Fibroblast of villous mesenchyme (primary cell): ENCODE measurements at places on chromosomes 13 and 19.

DNA sequence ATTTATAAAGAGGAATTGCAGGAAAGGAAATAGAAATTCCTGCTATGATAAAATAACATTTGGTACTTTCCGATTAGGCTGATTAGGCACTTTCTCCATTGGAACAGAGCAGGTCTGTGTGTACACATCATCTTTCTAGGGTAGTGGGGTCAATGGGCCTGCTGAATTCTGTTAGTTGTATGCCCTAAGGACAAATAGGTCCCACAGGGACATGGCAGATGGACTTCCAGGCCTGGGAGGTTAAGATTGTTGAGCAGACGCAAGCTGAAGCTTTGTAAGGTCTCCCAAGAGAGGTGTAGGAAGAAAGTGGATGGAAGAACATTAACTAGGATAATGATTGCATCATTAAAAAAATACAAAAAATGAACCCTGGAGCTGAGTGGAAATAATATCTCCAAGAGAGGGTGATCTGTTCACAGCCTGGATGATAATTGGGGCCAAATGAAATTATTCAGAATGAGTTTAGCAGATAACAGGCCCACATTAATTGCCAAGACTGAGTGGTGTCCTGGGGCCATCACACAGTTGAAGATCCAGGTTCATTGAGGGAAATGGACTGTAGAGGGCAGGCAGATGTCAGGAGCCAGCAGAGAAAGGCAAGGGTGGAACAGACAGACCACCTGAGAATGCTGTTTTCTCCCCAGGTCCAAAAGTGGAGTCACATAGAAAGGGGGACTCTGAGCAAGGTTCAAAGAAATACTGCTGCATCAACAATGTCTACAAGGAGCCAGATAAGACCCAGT lies 215.1 kb downstream of the DNAJC15 start:
- DNase-seq = no peak

DNA sequence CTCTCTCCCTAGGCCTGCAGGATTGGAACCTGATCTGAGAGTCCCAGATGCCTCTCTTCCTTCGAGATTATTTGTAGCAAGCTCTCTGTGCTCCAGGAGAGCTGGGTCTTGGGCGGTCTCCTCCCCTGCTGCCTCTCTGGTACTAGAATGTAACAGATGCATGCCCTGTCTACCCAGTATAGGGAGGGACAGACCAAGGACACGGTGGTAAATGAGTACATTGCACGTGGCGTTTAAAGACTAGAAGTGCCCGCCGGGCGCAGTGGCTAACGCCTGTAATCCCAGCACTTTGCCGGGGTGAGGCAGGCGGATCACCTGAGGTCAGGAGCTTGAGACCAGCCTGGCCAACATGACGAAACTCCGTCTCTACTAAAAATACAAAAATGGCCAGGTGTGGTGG lies 11.7 kb downstream of the SLC27A1 start:
- DNase-seq = no peak

GRCh38 chr13:76971851-76972829 lies 19.7 kb upstream of the CLN5 start:
- DNase-seq = no peak

DNA sequence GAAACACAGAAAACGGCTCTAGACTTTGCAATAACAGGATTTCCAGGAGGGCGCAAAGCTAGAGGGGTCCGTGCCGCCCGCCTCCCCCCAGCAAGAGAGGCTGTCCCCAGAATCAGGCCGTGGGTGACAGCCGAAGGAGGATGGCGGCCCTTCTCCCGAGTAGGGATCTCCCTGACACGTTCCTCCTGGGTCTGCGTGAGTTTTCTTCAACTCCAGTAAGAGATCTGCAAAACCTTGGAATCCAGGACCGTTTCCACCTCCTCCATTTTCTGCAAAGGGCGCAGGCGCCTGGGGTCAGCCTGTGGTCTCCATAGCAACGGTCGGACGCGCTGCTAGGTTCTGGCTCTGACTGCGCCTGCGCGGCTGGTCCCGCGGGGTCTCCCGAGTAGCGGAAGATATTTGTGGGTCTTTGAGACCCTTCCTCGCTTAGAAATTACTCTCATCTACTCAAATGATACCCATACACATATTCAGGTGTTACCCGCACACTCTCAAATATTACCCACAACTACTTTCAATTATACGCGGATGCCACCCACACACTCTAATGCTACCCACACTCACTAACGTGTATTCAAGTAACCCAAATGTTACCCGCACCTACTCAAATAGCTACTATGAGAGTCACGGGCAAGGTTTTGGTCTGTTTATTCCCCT lies 2.1 kb downstream of the PNMA8C start:
- DNase-seq = peak; percentile 80

DNA sequence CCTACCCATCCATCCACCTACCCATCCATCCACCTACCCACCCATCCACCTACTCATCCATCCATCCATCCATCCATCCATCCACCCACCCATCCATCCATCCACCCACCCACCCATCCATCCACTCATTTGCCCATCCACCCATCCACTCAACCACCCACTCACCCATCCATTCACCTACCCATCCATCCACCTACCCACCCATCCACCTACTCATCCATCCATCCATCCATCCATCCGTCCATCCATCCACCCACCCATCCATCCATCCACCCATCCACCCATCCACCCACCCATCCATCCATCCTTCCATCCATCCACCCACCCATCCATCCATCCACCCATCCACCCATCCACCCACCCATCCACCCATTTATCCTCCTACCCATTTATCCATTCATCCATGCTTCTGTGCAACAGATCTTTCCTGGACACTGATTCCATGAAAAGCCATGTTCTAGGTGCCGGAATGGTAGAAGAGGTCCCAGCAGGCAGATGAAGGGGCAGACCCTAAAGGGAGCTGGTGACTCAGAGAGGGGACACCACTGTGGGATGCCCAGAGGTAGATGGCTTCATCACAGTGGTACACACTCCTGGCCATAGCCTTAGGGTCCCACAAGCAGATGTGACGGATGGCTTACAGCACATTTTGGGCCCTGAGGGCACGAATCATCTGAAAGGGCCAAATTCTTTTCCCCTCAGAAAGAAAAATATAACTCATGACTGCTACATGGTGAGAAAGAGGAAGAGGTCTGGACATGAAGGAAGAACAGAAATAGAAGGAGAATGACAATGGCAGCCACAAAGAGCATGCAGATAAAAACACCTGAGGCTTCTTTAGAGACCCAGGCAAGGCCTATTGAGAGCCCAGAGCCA lies 76.0 kb downstream of the KCTD15 start:
- no peak for DNase-seq
